ENCODE measurements at places on chromosomes 13 and 19.

DNA sequence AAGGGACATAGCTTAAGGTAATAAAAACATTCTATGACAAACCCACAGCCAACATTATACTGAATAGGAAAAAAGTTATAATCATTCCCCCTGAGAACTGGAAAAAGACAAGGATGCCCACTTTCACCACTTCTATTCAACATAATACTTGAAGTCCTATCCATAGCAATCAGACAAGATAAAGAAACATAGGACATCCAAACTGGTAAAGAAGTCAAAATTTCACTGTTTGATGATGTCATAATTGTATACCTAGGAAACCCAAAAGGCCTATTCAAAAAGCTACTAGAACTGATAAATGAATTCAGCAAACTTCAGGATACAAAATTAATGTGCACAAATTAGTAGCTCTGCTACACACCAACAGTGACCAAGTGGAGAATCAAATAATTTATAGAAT, 1590.0 kb upstream of the PCDH20 start:
- DNase-seq = no peak

- no peak for DNase-seq
Measured at GRCh38 chr13:39675904-39676303, 20.4 kb downstream of the COG6 start.

DNA sequence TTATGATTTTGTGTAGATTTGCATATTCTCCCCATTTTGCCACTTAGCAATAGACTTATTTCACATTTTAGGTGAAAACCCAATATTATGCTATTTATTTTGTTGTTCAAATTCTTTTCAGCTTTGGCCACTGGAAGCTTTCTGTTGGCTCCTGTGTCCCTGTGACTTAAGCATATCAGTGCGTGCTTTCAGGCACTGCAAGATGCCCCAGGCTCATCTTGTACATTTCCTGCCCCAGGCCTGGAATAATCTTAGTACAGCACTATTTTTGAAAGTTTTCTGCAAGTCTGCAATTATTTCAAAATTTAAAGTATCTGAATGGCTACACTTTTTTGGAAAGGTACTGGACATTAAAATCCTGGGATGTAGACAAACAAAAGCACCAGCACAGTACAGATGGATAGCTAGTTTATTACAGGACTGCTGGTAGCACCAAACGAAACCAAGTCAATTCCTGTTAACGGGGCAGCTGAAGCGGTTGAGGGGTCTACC, 3.5 kb upstream of the CCNP start:
- no peak for DNase-seq

DNA sequence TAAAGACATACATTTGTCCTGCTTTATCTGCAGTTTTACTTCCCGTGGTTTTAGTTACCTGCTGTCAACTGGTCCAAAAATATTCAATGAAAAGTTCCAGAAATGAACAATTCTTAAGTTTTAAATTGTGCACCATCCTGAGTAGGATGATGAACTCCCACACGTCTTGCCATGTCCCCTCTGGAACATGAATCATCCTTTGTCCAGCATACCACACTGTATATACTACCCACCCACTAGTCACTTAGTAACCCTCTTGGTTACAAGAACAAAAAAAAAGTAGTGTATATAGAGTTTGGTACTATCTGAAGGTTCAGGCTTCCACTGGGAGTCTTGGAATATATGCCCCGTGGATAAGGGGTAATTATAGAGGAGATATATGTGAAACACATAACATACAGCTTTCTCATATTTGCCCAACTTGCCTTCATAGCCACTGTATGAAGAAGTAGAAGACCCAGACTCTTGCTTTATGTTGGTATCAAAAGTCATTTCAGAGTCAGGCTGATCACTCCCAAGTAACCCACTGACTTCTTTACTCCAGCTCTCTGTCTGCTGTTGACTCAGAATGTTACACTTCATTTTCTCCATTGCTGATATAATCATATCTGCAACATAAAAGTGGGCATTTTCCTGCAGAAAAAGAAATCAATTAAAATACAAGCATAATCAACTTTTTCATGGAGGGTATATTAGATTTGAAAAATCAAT, 19.3 kb downstream of the RUBCNL start:
- no peak for DNase-seq

GRCh38 chr13:46964789-46965527, 68.1 kb upstream of the HTR2A start:
- DNase-seq = no peak

DNA sequence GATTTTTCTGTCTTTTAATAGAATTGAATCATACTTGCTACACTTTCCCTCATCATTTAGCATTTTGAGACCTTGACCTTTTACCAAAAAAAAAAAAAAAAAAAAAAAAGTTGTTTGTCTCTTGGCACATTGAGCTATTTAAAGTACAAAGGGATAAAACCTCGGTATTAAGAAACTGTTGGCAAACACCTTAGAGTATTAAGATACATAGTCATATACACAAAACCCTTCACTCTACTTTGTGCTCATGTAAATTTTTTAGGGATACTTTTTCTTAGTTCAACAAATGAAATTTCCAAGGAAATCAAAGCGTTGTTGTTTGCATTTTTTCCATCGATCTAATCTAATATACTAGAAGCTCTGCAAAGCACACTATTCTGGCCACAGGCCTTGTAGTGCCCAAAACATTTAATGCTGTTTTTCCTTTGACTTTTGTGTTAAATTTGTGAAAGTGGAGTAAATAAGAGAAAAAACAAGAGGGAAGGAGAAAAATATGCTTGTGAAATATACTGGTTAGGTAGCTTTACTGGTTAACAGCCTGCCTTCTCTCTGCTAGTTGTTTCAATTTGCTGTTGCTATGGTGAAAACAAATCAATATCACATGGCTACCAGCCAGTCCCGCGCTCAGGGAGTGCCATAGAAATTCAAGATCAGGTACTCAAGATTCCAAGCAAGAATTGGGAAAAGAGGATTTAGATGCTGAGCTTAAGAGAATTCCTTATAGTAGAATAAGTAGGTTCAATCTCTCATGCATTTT, 2.6 kb downstream of the MBNL2 start:
- DNase-seq = no peak
